ENCODE measurements at places on chromosomes 11 and 22.

- DNase-seq: no peak
Measured at GRCh38 chr11:133692126-133692934, 153.0 kb downstream of the SPATA19 start.

DNA sequence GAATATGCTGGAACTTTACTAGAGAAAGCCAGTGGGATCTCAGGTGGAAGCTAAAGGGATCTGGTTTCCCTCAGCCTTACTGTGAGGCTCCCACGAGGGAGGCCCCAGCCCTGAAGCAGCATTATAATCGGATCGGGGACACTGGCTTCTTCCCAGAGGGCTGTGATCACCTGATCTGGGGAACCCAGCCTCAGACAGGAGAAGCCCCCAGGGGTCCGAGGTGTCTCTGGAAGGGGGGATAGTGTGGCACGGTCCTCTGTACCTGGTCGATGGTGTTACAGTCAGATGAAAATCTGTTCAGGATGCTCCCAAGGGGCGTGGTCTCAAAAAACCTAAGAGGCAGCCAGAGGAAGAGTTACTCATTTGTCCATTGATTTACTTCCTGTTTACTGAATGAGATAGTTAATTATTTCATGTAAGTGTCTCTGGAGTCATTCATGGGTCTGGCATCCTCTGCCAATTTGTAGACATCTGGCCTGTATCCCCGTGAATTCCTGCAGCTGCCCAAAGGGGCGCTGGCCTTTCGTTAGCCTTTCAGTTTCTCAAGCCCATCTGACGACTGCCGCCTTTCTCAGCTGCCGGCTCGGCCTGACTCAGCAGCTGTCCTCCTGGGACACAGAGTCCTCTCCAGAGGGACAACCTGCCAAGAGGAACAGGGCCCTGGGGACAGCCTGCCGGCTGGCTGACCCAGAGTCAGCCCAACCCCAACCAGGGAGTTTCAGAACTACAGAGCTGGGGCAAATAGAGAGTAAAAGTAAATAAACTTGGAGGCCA lies 17.0 kb upstream of the KCNJ11 start:
- no peak for DNase-seq

GRCh38 chr11:10627291-10627690 lies 58.8 kb upstream of the LYVE1 start:
- no peak for DNase-seq

DNA sequence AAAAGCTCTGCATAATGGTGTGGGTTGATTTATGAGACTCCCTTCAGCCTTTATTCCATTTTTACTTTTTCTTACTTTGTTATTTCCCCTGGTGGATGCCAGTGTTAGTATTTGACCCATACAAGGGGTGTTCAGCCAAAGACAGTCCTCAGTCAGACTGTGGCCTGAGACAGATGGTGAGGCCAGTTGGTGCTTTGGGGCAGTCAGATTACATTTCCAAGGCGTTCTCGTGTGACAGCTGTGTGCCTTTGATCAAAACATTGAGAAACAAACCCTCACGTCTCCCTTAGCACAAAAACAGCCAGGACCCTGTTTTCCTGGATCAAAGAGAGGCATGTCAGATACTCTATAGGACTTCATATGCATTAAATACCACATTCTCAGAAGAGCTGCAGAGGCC lies 31.3 kb upstream of the SLN start:
- DNase-seq: no peak

GRCh38 chr11:65066805-65067291 lies 8.5 kb upstream of the NAALADL1 start:
- DNase-seq: no peak

DNA sequence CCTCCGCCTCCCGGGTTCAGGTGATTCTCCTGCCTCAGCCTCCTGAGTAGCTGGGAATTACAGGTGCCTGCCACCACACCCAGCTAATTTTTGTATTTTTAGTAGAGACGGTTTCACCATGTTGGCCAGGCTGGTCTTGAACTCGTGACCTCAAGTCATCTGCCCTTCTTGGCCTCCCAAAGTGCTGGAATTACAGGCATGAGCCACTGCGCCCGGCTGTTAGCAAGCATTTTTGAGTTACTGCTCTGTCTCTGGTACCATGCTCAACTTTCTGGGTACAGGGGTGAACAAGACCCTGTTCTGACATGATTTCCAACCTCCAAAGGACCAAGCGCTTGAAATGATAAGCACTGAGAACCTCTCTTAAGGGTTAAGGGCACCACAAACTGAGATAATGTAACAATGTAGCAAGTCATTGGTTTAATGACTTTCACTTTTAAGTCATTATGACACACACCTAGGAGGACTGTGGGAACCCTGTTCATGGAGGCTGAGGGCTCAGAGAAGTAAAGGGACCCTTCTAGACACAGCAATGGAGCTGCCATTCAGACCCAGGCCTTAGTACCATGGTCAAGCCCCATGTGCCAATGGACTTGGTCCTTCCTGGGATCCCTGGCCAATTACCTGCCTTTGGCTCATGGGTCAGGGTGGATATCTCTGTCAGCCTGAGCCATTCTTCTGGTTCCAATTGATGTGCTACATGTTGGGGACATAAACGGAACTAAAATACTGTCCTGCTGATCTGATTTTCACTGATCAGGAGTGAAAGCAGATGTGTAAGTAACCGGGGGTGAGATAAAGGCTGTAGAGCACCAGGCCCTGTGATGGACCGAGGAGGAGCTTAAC lies 11.6 kb downstream of the SLC3A2 start:
- no peak for DNase-seq

All from CD4-positive, alpha-beta T cell treated with Interleukin-4 for 1 hour (primary cell).